ENCODE measurements at places on chromosomes 3 and 15.
A peak's percentile ranks its signal among the peaks of the same experiment; 100 is the strongest.

DNA sequence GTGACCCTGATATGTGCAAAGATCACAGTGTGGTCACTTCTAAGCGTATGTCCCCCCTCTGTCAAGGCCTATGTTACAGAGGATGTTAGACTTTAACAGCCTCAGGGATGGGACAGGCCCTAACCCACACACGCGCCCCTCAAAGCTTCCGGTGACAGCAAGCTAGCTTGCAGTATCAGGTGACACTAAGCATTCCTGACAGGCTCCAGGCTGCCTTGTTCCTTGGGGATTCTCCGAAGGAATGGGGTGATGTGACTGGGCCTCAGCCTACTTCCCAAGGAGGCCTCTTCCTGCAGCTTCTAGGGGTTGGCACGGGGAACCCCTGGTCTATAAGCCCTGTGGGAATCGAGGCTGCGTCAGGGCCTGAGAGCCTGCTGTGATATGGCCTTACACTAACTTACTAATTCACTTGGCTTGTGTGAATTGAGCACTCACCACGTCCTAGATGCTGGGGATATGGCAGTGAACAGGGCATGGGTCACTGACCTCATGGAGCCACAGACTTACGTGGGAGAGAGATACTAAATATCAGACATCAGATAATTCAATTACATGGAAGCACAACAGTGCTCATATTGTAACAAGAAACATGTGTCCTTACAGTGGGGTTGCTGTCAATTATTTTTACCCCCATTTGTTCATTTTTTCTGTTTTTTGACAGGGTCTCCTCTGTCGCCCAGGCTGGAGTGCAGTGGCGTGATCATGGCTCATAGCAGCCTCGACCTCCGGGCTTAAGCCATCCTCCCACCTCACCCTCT lies 11.4 kb upstream of the SPTBN5 start:
- no peak for DNase-seq

DNA sequence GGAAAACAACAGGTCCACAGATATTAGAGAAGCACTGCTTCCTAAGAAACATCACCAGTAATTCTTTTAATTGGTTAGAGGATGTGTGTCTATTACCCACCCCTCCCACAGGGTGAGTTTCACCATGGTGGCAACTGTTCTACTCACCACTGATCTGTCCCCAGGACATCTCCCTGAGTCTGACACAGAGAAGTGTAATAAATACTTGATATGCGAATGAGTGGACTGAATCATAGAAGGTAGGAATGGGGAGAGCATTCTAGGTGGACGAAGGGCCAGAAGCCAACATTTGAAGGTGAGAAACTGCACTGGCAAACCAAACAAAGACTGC lies 452.7 kb upstream of the PROK2 start:
- DNase-seq = no peak

GRCh38 chr3:89795506-89795905 lies 688.1 kb downstream of the EPHA3 start:
- no peak for DNase-seq

DNA sequence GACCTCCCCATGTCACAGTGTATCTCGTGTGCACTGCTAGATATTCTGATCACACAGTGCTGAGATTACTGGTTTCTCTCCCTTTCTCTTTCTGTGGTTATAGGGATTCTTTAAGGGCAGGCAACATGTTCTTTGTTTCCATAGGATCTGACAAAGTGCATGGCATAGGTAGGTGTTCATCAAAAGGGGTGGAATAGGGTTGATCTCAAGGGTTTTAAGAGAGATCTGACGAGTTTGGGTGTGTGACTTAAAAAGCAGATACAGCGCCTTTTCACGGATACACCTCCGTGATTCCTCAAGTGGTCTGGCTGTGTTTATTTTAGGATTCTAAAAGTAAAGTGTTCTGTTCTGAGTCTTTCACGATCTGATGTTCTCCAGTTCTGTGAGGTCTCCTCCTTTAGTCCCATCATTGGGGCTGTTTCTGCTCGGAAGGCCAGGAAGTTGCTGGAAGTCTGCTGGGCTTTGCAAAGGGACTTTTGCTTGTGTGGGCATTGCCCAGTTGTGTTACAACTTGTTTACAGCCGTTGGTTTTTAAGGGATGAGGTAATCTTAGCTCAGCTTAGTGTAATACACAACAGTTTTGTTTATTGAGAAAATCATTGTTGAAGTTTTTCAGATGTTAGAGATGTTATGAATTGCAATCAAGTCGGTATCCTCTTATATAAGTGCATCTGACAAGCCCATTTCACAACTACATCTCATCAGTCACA lies 34.8 kb downstream of the IGF1R start:
- DNase-seq = no peak

- no peak for DNase-seq
Measured at GRCh38 chr3:45134758-45135521, 11.2 kb downstream of the CDCP1 start.

DNA sequence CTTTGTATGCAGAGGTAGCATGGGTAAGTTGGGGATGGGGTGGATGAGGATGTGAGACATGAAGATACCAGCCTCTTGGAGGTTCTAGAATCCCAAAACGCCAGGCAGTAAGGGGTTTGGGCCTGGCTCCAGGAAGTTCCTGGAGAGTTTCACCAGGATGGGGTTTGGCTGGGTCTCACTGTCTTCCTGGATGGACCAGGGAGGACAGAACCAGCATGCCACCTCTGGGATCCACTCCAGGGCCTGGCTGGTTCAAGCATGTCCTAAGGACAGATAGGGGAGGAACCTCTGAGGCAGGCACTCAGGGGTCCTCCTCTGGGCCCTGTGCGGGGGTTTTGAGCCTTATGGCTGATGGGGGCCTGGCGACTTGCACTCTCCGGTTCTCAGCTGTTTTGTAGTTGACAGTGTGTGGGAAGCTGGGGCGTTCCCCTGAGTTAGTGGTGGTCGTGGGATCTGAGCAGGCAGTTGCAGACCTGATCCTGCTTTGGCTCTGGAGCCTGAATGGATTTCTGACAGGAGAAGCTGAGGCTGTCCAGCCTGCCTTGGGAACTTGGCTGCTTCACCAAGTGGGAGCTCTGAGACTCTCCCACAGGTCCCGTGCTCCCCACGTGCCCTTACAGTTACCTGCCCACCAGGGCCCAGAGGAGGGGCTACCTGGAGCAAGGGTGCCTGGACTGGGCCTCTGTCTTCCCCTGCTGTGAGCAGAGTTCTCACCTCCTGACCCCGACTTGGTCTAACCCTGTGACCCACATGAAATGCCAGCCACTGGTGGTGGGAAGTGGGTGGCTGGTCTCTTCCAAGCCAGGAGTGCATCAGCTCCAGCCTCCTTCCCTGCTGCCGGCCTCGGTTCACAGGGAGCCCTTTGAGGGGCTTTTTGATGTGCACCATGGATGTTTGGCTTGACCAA lies 128.4 kb downstream of the EEFSEC start:
- no peak for DNase-seq

GRCh38 chr3:130903412-130903908 lies 9.6 kb downstream of the ATP2C1 start:
- DNase-seq = no peak

- peak; percentile 75 for DNase-seq
Measured at GRCh38 chr3:72520690-72521308, 327.4 kb downstream of the SHQ1 start.

GRCh38 chr15:72319360-72319984 lies 485 bp downstream of the CELF6 start:
- no peak for DNase-seq

DNA sequence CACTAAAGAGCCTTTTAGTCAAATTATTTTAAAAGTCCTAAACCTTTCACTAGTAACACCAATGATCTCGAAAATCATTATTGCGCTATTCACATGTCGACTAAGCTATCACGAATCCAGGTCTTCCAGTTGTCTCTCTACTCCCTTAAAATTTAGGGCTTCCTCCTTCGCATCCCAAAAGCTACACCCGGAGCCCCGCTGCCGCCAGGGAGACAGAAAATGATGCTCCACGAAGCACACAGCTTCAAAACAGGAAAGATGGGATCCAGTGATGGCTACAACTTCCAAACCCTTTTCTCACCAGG lies 253 bp downstream of the IFT80 start:
- DNase-seq = no peak

DNA sequence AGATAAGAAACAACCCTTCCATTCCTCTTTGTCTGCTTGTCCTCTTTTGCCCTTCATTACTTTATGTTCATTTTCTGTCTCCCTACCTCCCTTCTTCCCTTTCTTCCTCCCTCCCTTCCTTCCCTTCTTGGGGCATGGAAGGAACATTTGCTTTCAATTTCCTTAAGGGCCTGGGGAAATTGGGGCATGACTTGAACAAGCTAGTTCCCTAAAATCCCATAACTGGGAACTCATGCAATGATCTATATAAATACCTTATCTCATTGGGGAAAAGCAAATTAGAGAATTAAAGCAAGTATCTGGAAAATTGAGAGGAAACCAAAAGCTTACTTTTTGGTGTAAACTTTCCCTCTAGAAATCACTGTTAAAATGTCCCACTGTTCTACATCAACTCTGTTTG lies 35.7 kb downstream of the BOC start:
- no peak for DNase-seq

DNA sequence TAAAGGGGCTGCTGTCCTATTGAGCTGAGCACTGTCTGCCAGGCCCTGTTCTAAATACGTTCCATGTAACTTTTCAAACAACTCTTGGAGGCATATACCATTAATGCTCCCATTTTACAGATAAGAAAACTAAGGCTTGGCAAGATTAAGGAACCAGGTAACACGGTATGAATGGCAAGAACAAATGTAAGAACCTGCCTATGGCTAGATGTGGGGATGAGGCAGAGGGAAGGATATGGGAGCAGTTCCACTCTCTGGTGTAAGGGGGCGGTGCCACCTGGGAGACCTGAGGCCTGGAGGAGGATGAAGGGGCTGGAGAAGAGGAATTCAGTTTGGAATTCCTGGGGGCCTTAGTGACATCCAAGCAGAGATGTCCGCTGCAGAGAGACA lies 3.8 kb upstream of the LMAN1L start:
- no peak for DNase-seq

DNA sequence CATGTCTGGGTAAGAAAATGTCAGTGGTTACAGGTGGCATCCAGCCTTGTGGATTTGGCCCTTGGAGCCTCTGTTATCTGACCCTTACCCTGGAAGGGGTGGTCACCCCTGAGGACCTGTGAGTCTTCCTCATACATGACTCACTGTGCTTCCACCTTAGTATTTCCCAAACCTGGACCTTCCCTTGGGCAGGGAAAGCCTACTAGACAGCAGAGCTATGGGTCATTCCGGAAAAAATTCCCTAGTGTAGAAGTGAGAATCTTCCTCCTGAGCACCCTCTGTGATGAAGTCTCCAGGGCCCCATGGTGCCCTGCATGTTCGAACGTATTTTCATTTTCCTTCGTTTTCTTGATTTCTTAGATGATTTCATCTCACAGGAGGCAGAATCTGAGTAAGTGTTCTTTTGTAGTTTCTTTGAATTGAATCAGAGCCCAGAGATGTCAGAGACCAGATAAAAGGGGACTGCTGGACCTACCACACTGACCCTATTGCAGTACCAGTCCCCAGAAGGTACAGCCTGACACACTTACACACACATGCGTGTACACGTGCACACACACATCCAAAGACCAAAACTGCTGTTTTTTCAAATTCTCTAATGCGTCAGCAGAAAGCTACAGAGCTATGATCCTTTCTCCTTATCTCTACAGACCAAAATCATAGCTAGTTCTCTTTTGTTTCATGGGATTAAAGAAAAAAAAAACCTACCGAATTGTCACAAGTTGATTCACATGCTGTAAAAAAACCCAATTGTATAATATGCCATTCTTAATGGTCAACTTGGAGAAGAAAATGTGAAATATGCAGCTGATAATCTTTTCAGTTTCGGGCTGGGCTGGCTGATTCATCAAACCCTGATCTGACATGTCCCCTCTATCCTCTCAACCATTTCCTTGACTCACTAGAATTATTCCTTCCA lies 50.5 kb upstream of the ARHGEF3 start:
- DNase-seq = peak; percentile 62

DNA sequence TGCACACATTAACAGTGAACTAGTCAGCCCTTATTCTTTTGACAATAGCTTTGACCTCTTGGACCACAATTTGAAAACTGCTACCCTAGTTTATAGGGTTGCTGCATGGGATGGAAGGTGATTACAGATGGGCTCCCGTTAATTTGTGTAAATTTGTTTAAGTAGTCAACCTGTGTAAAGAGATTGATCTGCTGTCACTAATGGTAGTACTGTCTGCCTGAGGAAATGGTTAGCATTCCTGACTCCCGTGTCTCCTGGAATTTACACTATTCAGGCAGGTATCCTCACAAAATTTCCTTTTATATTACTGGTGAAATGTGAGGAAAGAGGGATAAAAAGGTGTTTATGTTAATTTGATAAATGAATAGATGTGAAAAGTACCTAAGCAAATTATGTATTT lies 15.3 kb upstream of the EBLN2 start:
- no peak for DNase-seq

DNA sequence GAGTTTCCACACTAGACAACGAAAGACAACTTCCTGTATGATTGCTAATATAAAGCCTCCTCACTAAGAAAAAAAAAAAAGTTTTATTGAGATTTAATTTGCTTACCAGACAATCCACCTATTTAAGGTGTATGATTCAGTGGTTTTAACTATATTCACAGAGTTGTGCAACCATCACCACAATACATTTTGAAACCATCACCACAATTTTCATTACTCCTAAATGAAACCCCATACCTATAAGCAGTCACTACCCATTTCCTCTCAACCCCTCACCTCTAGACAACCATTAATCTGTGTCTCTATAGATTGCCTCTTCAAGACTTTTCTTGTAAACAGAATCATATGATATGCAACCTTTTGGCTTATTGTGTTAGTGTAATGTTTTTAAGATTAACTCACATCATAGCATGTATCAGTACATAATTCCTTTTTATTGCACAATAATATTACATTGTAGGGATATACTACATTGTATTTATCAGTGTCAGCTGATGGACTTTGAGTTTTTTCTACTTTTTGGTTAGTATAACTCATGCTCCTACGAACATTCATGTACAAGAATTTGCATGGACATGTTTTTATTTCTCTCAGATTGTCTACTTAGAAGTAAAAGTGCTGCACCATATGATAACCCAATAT lies 339.7 kb downstream of the NLGN1 start:
- peak; percentile 44 for DNase-seq

GRCh38 chr3:155863072-155863784 lies 7.2 kb upstream of the GMPS start:
- no peak for DNase-seq

- no peak for DNase-seq
Measured at GRCh38 chr3:119580067-119580760, 922 bp downstream of the ADPRH start.

GRCh38 chr3:179091113-179091512 lies 19.5 kb upstream of the ZMAT3 start:
- DNase-seq = no peak

- no peak for DNase-seq
Measured at GRCh38 chr15:39752246-39752645, 30.4 kb downstream of the FSIP1 start.

GRCh38 chr3:141266186-141266585 lies 34.6 kb downstream of the PXYLP1 start:
- no peak for DNase-seq

DNA sequence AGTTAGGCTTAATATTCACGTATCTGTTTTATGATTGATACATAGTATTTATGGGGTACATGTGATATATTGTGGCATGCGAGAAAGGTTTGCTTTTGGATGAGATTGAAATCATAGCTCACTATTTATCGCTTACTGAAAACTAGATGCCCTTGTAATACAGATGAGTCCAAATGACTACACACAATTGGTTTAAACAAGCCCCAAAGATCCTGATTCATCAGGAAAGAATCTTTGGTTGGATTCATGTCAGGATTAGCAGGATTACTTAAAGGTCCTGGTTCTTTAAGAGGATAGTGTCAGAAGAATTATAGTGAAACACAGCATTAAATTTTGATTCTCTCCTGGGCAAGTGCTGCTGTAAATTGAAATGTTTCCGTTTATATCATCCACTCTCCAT lies 18.6 kb upstream of the AADAC start:
- DNase-seq = peak; percentile 76

GRCh38 chr15:58951388-58952007 lies 18.0 kb upstream of the SLTM start:
- DNase-seq = peak; percentile 31
